Stimulated activated CD4-positive, alpha-beta T cell treated with anti-CD3 and anti-CD28 coated beads, TNF-alpha, amount 100 ng/mL, for 48 hours (primary cell): ENCODE measurements at places on chromosomes 11 and 22.

DNA sequence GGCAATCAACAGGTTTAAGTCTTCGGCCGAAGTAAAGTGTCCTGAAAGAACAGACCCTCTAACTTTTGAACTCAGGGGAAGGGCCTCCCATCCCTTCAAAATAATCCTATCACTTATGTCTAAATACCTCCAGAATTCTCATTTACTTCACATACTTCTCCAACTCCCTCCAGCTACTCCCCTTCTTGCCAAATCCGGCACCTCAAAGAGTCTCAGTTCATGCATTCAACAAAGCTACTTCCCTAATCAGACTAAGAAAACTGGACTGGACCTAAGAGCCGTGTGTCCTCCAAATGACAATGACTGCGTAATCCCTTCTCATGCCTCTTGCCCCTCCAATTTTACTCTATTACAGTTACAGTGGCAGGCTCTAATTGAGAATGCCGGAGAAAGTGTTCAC, 1.3 kb downstream of the DDB1 start:
- DNase-seq, result no peak

DNA sequence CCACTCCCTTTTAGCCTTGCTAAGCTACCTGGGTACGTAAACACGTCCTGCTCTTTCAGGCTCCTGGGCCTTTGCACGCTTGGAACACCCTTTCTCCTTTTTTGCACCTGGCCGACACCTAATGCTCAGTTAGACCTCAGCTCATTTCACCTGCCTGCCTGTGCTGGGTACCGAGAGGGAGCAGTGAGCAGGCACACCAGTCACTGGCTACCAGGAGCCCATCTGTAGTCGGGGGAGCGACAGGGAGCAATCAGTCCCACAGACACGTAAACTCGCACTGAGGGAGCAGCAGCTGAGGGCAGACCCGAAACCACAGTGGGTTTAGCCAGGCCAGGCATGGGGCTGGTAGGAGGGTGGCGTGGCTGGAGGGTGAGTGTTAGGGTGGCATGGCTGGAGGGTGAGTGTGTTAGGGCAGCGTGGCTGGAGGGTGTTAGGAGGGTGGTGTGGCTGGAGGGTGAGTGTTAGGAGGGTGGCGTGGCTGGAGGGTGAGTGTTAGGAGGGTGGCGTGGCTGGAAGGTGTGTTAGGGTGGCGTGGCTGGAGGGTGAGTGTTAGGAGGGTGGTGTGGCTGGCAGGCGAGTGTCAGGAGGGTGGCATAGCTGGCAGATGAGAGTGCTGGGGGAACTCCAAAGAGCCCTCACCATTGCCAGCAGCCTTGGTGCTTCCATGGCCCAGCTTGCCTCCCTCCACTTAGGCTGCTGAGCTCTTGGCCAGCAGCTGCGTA, 6.4 kb upstream of the GTSE1 start:
- DNase-seq, result no peak

- DNase-seq, result peak; percentile 67
Measured at GRCh38 chr11:111531687-111532364, 8.7 kb upstream of the LAYN start.

DNA sequence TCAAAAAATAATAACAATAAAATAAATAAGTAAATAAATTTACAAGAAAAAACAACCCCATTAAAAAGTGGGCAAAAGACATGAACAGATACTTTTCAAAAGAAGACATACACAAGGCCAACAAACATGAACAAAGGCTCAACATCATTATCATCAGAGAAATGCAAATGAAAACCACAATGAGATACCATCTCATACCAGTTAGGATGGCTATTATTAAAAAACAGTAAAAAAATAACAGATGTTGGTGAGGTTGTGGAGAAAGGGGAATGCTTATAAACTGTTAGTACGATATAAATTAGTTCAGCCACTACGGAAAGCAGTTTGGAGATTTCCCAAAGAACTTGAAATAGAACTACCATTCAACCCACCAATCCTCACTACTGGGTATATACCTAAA, 44.6 kb downstream of the PRCP start:
- DNase-seq, result no peak

DNA sequence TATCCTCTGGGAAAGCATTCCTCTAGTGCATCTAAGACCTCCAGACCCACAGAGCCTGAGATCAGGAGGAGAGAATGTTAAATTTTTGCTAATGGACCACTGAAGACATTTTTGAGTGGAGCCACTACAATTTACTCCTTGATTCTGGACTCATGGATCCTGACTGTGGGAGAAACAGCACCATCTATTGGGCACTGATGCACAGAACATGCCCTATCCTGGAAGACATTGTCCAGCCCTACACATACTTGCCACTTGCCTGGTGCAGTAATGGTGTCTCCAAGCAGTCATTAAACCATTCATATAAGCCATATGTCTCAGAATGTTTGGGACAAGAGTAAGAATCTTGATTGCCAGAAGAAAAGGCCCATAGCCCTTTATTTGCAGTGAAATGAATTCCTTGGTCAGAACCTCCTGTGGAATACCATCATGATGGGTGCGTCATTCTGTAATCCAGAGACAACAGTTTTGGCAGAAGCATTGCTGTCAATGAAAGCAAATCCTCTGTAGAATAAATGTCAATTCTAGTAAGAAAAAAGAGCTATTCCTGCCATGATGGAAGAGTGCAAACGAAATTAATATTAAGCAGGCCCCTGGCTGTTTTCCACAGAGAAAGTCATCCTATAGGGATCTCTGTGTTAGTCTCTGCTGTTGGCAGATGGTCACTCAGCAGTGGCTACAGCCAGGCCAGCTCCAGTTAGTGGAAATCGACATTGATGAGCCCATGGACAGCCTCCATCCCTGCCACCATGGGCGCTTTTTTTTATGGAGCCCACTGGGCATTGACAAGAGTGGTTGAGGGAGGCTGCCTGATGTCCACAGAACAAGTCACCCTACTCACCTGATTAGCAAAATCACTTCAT, 43.5 kb downstream of the GGTLC2 start:
- DNase-seq, result no peak

- no peak for DNase-seq
Measured at GRCh38 chr11:41245184-41245583, 214.3 kb downstream of the LRRC4C start.

DNA sequence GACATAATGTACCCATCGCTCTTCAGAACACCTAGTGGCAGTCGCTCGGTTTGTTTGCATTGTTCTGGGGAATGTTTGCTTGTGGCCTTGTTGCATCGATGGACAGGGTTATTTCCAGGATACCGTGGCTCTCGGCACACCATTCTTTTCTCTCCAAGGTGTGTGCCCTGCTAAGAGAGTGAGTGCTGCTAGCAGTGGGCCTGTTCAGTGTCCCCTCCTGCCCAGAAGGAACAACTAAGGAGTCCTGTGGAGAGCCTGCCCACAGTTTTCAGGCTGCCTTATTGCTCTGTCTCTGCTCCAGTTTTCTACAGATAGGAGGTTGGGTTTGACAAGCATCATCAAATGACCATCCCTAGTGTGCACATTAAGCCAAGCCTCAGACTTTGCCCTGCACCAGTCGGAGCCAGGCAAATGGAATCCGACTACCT, 1.4 kb downstream of the CRY2 start:
- DNase-seq, result no peak

DNA sequence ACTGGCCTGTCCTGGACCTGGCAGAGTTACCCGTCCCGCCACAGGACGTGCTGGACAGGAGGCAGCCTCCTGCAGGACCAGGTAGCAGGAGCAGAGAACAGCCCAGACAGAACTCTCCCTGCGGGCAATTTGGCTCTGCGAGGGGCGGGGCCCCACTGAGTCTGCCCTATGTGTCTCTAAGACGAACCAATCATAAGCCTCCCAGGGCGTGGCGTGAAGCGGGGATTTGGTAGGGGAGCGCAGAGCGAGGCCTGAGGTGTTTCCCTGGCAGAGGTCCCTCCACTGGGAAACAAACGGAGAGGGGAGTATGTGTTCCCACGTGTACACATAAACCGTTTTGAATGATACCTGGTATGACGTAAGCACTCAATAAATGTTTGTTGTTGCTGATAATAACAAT, 7.4 kb downstream of the CD82 start:
- DNase-seq, result no peak

DNA sequence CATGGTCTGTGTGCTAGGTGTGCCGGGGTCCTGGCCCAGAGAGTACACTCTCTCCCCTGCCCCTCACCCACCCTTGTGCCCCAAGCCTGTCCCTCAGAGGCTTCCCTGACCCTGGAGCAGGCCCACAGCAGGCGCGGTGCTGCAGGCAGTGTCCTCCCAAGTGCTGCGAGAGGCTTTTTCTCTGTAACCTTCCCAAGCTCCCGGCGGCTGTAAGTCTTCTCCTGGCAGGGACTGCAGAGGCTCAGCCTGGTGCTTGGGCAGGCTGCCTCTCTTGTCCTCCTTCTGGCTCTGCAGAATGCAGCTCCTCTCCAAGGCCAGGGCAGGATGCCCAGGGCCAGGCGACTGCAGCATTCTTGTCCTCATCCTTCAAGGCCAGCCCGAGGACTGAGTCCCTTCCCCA, 15.9 kb downstream of the RFPL1 start:
- no peak for DNase-seq

DNA sequence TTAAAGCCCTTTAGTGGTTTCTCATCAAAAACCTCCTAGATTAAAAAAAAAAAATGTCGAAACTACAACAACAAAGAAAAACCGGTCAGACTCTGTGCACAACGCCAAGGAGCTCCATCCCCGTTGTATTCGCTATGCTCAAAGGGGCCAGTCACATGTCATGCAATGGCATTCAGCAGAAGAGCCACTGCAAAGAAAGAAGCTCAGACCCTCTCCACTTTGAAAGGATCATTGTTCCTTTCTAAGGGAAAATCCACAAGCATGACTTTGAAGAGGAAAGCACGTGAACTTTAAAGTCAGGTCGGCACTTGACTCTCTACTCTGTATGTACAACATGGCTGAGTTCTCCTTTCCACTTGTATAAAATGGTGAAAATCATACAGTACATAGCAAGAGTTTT, 655.6 kb downstream of the ETS1 start:
- no peak for DNase-seq

GRCh38 chr11:97033178-97033577, 643.4 kb downstream of the JRKL start:
- no peak for DNase-seq

DNA sequence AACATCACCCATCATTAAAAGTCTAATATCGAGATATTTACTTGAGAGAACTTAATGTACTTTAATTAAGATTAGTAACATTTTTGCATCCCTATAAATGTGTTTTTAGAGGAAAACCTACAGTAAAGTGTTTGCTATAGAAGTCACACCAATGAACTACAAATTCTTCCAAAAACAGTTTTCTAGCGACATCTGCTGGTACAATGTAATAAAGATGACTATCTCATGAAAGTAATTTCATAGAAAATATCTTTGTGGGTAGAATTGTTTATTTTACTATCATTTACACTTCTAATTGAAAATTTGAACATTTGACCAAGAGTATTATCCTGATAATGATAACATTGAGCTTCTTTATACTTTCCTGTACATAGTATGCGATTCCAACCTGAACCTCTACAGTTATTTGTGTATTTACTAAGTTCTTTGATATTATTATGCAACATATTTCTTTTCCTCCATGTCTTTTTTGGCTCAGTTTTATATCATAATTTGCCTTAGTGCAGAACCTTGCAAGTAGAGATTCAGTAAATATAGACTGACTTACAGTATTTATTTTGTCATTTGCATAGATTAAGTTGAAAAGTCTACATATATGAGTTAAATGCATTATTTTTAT, 252.7 kb downstream of the TMEM135 start:
- DNase-seq, result no peak

GRCh38 chr11:46290598-46291309, 13.3 kb downstream of the CREB3L1 start:
- DNase-seq, result no peak

DNA sequence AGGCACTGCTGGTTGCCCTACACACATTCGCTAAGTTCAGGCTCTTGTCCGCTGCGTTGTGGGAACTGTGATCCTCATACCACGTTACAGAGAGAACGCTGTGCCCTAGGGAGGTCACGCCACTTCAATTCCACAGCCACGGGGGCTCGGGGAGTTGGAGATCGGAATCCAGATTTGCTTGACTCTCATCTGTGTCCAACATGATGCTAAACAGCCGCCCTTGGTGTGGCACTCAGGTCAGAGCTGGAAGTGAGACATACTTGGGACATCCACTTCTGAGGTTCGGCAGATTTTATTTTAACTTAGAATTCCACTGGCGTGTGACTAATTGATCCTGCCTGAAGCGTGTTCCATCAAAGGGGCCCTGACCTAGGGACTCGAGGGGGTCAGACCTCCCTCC, 41.7 kb downstream of the RIBC2 start:
- no peak for DNase-seq

- DNase-seq, result no peak
Measured at GRCh38 chr11:828506-829175, 922 bp downstream of the CRACR2B start.

- DNase-seq, result no peak
Measured at GRCh38 chr11:130726234-130727037, 189.8 kb downstream of the SNX19 start.

- DNase-seq, result peak; percentile 50
Measured at GRCh38 chr11:69292221-69292648, 1.7 kb upstream of the MYEOV start.

GRCh38 chr11:88631497-88631896, 294.0 kb upstream of the CTSC start:
- no peak for DNase-seq

DNA sequence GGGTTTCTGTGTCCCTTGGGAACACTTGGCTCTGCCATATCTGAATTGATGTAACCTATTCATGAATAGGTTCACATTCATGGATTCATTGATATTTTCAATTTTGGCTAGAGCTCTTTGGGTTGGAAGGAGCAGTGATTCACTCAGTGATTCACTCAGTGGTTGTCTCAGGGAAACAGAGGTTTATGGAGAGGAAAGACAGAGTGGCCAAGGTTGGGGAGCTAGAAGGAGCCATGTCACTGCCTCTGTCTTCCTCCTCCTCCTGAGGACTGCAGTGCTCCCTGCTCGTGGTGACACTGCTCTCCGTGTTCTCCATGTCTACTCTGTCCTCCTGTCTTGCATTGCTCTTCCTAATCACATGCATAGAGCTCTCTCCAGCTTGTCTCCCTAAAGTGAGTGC, 17.4 kb downstream of the CEP164 start:
- DNase-seq, result no peak

GRCh38 chr22:44338177-44338810, 25.5 kb upstream of the SHISAL1 start:
- DNase-seq, result no peak

- DNase-seq, result no peak
Measured at GRCh38 chr11:102990145-102990544, 34.6 kb upstream of the MMP13 start.

- DNase-seq, result no peak
Measured at GRCh38 chr11:61155741-61156140, 5.5 kb downstream of the VPS37C start.
